ENCODE measurements at places on chromosomes 13 and 19.

- no peak for DNase-seq
Observed at GRCh38 chr13:97520061-97520460, 86.1 kb downstream of the RAP2A start.

DNA sequence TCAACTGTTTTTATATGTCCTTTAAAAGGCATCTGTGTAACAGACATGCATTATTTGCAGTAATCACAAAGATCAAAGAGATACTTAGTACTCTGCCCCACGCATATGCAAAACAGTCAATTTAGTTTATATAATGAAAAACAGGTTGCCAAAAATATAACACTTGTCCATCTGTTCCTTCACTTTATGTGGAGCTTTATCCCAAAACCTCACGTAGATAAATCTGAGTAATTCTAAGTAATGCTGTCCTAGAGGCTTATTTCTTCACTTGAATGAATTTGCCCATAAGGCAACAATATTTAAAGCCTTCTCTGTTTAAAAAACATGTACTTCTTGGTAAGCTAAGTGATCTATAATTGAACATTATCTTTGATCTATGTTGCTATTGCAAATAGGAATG is 20.3 kb upstream of the SLITRK6 start:
- no peak for DNase-seq

GRCh38 chr19:36115453-36116343 is at the start of gene TBCB:
Gene TBCB, plus strand, starts transcription at chr19:36115468. Its CDS starts 93 bp downstream, at chr19:36115561.
- peak; percentile 76 for DNase-seq

GRCh38 chr19:35318679-35319448 is 10.1 kb upstream of the CD22 start:
- DNase-seq: peak; percentile 91

DNA sequence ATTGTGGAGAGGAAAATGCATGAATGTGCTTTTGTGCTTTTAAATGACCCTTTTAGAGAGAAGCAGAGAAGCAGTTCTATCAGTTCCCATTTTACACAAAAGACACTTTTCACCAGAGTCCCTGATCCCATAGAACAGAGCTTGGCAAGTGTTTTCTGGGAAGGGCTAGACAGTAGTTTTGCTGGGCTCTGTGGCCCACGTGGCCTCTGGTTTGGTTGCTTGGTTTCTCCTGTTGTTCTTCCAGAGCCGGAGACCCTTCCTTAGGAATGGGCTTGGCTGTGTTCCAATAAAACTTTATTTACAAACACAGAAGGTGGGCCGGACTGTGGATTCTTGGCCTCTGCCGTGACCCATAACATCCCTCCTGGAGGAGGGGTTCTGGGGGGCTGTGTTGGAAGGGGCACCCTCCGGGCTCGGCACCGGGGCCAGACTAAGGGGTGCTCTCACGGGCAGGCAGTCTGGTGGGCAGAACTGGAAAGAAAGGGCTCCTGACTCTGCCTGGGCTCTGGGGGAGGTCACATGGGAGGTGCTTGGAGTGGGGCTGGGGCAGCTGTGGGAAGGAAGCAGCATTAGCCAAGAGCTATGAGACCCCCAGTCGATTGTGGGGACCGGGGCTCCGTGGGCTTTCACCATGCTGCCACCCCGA is 3.2 kb downstream of the SPPL2B start:
- no peak for DNase-seq

DNA sequence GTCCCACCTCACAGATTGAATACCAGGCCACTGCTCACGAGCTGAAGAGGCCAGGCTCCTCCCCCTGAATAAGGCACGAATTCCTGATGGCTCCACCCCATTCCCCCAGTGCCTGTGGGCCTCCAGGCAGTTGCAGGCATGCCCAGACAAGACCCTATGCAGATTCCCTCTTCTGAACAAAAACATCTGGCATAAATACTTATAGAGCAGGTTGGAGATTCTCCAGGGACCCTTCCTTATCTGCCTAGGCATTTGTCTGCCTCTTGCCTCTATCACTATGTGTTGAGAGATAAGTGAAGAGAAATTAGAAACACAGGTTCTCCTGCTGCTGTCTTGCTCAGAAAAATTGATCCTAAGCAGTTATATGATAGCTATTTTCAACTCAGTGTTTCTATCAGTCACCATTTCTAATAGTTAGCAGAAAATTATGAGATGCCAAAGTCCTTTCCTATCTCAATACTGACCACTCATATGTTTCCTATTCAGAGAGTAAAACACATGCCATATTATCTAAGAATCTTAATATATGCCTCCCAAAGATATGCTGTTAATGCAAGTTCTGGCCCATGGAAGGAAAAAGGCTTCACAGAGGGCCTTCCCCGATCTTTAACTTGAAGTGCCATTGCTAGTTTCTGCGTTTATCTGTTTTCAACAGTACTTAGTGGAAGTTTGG is 364.0 kb downstream of the KCTD12 start:
- no peak for DNase-seq

DNA sequence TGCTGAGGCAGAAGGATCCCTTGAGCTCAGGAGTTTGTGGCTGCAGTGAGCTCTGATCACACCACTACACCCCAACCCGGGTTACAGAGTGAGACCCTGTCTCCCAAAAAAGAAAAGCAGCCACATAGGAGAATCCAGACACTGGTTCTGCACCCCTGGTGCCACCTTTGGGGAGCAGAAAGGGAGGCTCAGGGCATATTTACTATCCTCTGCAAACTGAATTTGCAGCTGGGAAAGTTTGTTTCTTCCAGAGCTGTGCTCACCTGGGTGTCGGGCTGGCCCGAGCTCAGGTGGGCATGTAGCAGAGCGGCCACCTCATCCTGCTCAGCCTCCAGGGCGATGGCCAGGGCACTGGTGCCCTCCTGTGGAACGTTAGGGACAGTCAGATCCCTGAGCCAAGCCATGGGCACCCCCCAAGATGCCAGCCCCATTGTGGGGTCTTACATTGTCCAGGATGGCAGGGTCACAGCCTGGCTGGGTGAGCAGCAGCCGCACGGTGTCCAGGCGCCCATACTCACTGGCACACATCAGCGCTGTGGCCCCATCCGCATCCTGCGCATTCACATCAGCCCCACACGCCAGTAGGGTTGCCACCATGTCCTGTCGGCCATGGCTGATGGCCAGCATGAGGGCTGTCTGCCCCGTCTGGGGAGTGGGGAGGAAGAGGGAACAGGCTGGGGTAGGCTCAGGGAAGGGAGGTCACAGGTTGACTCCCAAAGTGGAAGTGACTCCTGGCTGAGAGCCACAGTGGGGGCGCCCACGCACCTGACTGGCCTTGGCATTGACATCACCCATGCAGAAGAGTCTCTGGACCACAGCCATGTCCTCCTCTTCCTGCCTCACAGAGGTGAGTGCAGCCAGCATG is 3.1 kb downstream of the RPS28 start:
- no peak for DNase-seq

DNA sequence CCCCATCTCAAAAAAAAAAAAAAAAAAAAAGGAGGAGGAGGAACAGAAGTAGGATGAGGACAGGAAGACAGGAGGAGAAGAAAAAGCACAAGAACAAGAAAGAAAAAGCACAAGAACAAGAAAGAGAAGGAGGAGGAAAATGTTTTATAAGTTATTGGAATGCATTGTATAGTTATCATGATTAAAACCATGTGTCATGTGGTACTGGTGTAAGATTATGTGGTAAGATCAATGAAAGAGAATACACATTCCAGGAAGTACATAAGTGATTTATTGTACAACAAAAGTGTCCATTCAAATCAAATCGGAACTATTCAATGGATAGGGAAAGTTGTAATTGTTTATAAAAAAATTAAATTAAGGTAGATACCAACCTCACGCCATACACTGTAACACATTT is 167.7 kb downstream of the MZT1 start:
- DNase-seq: no peak

DNA sequence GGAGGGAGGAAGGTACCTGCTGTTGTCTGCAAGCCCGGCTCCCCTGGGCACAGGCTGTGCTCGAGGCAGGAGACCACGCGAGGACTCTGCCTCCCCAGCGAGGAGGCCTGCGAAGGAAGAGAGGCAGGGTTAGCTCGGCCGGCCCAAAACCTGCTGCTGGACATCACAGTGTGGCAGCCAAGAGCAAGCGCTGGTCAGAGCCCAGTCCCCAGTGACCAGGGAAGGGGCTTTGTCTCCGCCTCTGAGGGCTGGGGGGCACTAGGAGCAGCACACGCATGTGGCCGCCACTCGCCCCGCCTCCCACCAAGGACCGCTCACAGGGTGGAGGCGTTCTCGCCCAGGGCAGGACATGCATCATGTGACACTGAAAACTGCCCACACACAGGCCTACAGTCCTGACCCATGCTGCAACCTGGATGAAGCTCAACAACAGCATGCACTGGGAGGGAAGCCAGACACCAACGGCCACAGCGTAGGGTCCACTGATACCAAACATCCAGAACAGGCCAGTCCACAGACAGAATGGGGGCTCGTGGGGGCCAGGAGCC is 8.5 kb downstream of the MIER2 start:
- no peak for DNase-seq

GRCh38 chr19:46626446-46626845 is 1.6 kb upstream of the PTGIR start:
- no peak for DNase-seq

DNA sequence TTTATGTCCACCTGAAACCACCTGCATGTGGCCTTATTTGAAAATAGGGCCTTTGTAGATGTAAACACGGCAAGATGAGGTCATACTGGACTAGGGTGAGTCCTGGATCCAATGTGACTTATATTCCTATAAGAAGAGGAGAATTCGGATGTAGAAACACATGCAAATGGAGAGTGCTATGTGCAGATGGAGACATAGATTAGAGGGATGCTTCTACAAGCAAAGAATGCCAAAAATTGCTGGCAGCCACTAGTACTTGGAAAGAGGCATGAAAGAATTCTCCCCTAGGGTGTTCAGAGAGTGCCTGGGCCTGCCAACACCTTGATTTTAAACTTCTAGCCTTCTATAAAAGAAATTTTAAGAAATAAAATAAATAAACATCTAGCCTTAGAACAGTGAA is 226.1 kb downstream of the RFC3 start:
- DNase-seq: no peak

DNA sequence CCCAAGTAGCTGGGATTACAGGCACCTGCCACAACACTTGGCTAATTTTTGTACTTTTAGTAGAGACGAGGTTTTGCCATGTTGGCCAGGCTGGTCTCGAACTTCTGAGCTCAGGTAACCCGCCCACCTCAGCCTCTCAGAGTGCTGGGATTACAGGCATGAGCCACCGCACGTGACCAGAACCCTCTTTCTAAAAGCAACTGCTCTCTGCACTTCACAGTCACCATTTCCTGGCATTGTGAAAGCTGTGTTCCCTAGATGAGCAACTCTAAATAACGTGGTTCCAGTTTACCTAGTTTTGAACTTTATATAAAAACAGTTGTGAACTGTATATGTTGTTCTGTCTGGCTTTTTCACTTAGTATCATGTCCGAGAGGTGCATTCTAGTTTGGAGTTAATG is 152.9 kb downstream of the SIPA1L3 start:
- no peak for DNase-seq

GRCh38 chr13:94947965-94948371 is 235.6 kb upstream of the SOX21 start:
- DNase-seq: no peak

GRCh38 chr13:81458170-81458569 is 1117.2 kb upstream of the SPRY2 start:
- no peak for DNase-seq

- DNase-seq: no peak
Observed at GRCh38 chr19:38210458-38210987, 13.5 kb downstream of the DPF1 start.

DNA sequence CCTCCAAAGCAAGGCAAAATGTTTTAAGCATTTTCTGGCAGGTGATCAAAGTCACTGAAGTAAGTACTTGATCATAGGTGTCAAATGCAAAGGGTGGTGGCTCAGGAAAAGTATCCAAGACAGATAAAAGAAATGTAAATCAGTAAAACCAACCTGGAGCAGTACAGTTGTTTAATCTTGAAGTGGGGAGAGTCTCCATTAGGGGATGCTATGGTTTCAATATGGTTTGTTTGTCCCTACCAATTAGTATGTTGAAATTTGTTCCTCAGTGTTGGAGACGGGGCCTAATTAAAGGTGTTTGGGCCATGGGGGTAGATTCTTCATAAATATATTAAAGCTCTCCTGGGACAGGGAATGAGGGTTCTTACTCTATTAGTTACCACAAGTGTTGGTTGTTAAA is 1781.7 kb upstream of the PRR20A start:
- DNase-seq: no peak

- no peak for DNase-seq
Observed at GRCh38 chr19:1129535-1129934, 25.7 kb downstream of the GPX4 start.

- no peak for DNase-seq
Observed at GRCh38 chr19:53898636-53899341, 10.3 kb upstream of the CACNG7 start.

GRCh38 chr13:39740761-39741160 is 85.3 kb downstream of the COG6 start:
- no peak for DNase-seq

GRCh38 chr19:970695-971094 is 13.4 kb upstream of the WDR18 start:
- DNase-seq: no peak

GRCh38 chr13:100517135-100517534 is 71.5 kb downstream of the GGACT start:
- DNase-seq: no peak

DNA sequence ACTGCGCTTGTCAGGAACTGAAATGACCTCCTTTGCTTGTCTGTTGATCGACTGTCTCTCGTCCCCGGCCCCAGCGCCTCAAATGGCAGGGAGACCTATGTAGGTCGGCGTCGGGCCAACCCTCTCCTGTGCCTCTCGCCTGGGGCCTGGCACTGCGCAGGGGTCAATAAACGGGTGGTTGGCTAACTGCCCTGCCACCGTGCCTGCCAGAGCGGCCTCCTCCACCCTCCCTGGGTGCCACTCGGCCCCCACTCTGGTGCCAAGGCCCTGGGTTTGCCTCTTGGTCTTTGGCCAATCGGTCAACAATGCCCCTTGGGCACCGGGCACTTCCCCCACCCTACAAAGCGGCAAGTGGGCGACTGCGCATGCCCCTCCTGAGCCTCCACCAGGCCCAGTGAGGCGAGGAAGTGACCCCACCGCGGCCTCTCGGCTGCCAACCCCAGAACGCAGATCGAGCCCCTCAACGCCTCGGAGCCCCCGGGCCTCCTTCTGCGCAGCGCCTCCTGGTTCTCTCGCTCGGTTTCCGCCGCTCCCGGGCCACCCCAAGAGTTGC is 1.1 kb downstream of the KEAP1 start:
- DNase-seq: no peak

DNA sequence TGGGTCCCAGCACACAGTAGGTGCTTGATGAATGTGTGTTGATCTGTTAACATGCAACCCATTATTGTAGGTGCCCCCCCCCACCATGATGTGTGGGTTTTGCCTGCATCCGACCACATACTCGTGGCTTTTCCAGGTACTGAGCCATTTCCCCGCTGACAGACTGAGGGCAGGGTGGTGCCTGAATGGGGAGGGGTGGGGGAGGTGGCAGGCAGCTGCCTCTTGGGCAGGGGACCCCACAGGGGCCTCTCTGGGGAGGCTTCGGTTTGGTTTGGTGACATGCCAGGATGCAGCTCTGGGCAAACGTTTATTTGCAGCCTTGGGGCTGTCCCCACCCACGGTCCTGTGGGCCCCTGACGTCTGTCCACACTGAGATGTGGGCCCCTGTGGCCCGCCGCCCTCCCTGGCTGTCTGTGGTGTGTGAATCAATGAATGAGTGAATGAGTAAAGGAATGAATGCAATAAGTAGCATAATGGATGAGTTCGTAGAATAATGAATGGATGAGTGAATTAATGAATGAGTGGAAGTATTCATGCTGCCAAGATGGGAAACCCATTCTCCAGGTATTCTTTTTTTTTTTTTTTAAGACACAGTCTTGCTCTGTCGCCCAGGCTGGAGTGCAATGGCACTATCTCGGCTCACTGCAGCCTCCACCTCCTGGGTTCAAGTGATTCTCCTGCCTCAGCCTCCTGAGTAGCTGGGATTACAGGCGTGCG is 9.0 kb upstream of the JUND start:
- no peak for DNase-seq
